ENCODE measurements at places on chromosomes 7 and 10.

- DNase-seq = no peak
Measured at GRCh38 chr10:85003083-85003482, 674.7 kb downstream of the CCSER2 start.

DNA sequence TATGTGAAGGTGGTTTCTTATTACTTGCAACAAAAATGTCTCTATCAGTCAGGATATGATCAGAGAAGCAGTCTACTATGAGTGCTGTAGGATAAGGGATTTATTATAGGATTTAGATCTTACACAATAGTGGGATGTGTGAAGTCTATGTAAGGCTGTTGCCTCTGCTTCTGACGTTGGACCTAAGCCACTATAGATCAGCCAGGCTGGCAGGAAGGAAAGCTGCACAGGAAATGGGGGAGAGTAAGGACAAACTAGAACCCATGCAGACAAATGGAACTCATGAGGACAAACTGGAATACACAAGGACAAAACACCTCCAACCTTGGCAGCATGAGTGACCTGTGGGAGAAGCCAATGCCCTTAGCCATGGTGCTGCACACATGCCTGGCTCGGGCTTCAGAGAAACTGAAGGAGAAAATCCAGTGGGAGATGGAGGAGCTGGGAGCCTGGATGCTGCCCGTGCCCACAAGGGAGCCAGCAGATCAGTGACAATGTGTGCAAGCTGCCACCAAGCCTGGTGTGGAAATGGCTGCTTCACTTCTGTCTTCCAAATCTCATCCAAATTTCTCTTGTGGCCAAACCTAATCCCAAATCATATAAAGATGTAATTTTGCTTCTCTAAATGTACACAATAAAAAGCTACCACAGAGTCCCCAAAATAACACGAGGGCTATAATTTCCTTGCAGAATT, 147.0 kb upstream of the PCGF5 start:
- no peak for DNase-seq

DNA sequence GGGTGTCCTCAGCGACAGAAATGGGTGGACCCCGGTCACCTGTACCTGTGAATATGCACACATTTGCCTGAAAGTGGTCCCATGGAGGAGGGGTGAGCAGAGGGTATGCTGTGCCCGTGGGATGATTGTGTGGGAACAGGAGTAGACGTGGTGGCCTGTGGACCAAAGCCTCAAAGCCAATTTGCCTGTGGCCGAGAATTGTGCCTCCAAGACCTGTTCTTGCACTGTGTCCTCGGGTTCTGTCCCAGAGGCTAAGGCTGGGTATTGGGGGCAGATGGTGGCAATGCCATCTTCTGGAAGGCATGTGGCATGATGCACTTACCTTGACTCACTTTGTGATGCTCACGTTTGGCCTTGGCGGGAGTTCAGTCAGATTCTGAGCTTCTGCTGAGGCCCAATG, 351.0 kb downstream of the TCERG1L start:
- DNase-seq = no peak

DNA sequence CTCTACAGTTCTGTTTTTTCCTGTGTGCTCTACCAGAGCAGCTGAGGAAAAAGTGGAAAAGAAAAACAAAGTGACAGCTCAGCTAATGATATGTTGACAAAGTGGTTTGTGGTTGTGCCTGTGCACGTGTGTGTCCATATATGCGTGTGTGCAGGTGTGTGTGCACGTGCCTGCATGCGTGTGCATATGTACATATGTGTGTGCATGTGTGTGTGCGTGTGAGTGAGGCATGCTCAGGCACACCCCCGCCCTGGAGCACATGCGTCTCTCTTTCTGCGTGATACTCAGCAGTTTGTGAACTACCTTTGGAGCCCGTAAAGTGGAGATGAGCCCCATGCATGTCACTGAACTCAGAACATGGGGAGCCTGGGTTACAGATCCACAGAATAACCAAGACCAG, 84.5 kb upstream of the GPR26 start:
- no peak for DNase-seq

DNA sequence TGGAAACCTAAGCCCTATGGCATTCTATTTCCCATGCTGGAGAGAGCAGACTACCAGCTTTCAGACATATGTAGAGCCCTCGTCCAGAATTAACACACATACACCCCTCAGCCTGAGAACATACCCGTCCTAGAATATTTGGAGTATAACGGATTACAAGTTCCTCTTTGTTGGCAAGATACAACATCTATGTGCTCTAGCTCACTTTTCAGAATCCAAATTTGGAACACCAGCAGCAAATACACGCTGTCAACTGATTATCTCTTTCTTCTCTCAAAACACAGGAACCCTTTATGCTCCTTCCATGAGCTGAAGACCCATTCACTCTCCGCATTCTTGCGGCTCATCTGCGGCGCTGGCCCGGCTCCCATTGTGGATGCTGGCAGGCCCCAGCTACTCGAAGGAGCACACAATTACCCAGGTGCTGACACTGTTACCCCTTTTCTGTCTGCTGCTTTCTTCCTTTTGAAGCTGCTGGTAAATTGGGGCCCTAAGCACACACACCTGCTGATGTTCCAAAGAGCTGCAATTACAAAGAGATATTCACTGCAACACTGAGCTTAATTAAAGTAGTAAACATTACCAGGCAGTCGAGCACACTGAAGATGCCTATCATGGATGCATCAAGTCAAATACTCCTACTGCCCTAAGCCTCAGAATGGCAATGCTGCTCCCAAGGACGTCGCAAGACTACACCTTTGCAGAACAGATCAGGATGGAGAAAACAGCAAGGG, 70.0 kb downstream of the VOPP1 start:
- DNase-seq = peak; percentile 11

- DNase-seq = no peak
Measured at GRCh38 chr7:129887865-129888264, 64.9 kb downstream of the UBE2H start.

GRCh38 chr7:11332186-11332864, 358.7 kb downstream of the PHF14 start:
- no peak for DNase-seq

- no peak for DNase-seq
Measured at GRCh38 chr7:106384373-106384772, 99.6 kb upstream of the NAMPT start.

DNA sequence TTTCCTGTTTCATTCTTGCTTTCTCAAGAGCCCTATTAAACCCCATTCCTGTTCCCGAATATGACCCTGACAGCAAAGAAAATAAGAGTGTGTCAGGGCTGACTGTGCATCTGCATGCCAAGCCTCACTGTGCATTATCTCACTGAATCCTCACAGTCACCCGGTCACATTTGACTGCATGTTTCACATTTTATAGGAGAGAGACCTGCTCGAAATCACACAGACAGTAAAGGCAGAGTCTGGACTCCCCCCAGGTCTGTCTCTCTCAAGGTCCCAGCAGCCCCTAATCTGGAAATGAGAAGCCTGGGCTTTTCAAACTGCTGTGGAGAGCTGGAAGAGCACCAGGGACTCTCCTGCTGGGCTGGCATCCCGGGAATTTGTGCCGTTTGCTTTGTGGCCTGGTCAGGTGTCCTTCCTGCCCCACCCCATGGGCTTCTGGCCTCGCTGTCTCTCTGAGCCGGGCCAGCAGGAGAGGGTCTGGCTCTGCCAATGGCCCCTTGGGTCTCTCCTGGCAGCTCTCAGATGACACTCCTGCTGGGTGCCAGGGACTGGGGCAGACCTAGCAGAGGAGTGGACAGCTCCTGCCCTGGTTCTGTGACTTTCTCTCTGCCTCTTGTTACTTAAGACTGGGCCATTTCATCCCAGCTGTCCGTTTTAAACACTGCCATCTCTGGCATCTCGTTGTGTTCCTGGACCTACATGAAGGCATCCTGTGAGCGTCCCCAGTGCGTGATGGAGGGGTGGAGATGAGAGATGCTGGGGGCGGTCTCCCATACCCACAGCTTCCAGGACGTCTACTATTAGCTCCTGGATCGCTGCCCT, 173.6 kb downstream of the ARHGAP12 start:
- no peak for DNase-seq

- DNase-seq = no peak
Measured at GRCh38 chr7:101159696-101160674, 5.4 kb downstream of the VGF start.

DNA sequence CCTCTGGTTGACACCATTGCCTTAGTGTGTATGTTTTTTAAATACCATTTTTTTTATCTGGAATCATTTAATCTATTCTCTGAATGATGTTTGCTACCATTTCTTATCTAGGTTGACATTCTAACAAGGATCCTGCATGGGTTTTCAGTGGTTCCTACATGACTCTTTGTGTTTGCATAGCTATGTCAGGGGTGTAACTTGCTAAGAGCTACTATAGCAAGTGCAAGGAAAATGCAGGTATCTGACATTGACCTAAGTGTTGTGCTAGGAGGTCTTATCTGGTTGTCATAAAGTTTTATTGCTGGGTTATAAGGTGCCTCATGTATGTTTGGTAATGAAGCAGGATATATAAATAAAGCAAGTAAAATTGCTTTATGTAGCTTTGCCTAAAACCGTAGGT, 183.2 kb downstream of the PLXDC2 start:
- DNase-seq = no peak

DNA sequence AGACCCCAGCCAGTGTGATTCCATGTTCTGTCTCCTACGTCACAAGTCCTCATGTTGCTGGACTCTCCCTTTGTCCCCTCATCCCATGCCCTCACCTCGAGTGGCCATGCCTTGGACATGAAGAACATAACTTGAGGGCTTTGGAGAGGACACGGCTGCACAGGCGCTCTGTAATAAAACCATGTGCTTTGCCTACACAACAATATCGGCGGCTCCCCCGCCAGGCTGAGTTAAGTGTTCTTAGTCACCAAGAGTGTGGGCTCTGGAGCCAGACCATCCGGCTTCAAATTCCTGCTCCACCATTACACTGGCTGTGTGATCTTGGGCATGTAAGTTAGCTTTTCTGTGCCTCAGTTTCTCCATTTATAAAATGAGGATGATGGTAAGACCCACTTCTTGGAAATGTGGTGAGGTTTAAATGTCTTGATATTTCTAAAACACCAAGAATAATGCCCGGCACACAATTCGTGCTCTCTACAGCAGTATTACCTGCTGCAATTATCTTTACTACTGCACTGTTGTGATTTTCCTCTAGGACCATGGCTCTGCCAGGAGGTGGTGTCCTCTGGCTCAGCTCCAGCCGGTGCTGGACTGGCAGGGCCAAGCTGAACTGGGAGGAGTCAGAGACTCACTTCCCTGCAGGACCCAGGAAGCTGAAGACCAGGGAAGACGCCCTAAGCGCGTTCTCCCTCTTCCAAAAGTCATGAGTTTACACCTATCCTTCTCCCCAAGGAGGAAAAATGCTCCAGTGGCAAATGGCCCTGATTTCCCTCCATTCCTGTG, 15.7 kb downstream of the SLIT1 start:
- DNase-seq = no peak

DNA sequence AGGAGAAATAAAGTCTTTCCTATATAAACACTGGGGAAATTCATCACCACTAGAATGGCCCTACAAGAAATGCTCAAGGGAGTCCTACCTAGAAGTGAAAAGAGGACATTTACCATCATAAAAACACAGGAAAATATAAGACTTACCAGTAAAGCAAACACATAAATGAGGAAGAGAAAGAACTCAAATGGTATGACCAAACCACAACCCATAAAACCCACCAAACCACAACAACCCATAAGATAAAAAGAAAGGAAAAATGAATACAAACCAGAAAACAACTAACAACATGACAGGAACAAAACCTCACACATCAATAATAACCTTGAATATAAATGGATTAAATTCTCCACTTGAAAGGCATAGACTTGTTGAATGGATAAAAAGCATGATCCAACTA, 71.9 kb upstream of the DIP2C start:
- no peak for DNase-seq

GRCh38 chr7:101604331-101604933, 24.7 kb downstream of the MYL10 start:
- no peak for DNase-seq

- no peak for DNase-seq
Measured at GRCh38 chr7:119482209-119482608, 790.8 kb upstream of the KCND2 start.

DNA sequence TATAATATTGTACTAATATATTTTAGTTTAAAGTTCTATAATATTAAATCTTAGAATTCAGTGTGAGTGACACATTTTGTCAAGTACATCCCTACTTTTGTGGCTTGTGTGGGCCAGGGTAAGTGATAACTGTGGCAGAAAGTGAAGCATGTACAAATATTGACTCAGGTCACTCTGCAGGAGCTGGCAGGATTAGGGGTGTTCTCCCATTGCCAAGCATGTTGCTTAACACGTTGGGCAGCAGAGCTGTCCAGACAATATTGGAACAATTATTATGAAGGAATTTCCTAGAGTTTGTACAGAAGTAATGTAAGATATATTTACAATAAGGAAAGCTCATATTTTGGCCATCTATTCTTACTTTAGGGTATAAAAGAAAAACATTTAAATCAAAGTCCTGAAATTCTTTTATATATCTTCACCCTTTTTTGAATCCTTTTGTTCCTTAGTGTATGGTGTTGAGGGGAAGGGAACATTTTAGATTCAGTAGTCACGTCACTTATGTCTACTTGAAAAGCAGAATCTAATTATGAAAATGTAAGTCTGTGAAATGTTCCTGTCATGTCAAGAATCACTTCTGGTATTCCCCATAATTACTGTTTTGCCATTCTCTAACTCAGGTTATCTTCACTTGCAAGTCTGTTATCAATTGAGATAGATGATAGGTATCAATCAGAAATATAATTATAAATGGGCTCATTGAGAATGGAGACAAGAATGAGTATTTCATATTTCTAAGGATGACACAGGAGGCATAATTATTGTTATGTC, 4.0 kb downstream of the HDAC9 start:
- peak; percentile 12 for DNase-seq

DNA sequence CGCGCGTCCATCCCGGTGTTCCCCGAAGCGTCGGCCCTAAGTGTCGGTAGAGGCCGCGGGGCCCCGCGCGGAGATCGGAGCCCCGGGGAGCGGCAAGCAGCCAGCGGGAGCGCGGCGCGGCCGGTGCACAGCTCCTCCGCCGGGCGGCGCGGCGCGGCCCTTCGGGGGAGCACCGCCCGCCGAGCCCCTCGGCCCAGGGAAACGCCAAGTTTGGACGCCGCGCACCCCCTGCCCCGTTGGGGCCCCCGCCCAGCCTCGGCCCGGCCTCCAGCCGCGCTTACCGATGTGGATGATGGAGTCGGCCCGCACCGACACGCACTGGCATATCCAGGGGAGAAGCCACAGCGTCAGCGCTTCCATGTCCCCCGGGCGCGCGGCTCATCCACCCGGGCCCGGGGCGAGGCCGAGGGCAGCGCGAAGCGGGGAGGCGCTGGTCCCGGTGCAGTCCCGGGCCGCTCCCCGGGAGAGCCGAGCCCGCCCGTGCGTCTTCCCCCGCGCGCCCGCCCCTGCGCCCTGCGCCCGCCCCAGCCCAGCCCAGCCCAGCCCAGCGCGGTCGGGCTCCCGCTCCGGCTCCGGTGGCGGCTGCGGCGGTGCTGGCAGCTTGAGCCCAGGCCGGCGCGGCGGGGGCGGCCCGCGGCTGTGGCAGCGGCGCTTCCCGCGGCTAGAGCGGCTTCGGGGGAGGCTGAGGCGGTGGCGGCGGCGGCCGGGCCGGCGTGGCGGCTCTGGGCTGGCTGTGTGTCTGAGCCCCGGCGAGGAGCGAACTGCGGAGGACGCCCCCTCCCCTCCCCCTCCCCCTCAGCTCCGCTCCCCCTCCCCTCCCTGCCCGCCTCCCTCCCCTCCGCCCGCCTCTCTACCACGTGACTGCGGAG, at the start of gene GRID1:
GRID1 (minus strand) TSS at position 763 of the 869 bp plus-strand sequence.
- peak; percentile 77 for DNase-seq

Data from NCI-H1417 (cell line).